ENCODE measurements at places on chromosomes 16 and 17.

DNA sequence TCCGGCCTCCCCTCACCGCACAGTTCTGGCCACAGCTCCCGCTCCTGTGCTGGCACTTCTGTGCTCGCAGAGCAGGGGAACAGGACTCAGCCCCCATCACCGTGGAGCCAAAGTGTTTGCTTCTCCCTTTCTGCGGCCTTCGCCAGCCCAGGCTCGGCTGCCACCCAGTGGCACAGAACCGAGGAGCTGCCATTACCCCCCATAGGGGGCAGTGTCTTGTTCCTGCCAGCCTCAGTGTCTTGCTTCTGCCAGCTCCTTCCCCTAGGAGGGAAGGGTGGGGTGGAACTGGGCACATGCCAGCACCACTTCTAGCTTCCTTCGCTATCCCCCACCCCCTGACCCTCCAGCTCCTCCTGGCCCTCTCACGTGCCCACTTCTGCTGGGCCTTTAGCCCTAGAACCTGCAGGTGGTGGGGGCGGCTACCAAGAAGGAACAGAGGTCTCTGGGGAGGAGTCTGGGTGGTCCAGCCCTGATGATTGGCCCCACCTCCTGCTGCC, 645 bp upstream of the ELMO3 start:
- peak; percentile 84 for DNase-seq

DNA sequence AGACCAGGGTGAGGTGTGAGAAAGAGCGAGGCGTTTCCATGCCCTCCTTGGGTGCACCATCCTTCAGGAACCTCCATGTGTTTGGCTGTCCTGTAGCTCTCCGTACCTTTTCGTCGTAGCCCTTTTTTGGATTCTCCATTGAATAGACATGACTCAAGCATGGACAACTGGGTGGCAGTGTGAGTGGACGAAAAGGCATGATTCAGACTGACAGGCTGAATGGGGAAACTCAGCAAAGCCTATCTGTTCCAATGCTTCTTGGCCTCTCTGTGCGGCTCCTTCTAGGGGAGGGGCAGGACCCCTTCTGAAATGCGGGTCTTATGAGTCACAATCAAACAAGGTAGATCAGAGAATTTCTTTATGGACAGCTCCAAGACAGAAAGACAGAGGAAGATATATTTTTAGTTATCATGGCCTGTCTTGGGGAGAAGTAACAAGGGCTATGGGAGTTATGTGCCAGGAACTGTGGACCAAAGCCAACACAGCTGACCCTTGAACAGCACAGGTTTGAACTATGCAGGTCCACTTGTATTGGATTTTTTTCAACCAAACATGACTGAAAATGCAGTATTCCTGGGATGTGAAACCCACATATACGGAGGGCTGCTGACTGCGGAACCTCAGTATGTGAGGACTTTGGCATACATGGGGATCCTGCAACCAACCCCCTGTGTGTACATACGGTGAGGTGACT, 22.9 kb downstream of the ADORA2B start:
- DNase-seq = no peak

GRCh38 chr17:4156750-4157381, 13.9 kb downstream of the CYB5D2 start:
- DNase-seq = peak; percentile 84

- peak; percentile 76 for DNase-seq
Observed at GRCh38 chr16:27600381-27600780, 50.4 kb downstream of the KATNIP start.

GRCh38 chr16:61233713-61234112, 802.5 kb downstream of the CDH8 start:
- DNase-seq = no peak

- peak; percentile 50 for DNase-seq
Observed at GRCh38 chr17:82172486-82173160, 40.0 kb downstream of the CCDC57 start.

DNA sequence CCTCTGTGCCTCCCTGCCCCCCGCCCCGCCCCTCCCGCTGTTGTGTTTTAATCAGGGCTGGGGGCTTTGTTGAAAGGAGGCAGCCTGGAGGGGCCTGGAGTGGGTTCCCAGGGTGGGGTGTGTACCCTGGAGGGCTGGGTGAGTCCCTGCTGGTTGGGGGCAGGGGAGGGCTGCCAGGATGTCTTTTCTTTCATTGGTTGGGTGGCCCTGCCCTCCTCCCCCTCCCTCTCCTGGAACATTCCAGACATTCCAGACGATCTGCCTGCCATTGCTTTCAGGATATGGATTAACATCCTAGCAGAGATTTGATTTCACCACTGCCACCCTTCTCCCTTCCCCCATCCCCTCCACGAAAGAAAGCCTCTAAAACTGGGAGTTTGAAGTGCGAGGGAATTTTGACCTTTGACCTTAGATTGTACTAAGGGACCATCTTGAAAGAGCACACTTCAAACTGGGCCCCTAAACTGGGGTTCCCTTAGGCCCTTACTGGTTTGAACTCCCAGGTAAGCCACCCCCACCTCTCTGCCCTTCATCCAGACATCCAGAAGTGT, 25.3 kb downstream of the IGF2BP1 start:
- DNase-seq = peak; percentile 98

- no peak for DNase-seq
Observed at GRCh38 chr17:46773676-46774075, 44.8 kb downstream of the WNT3 start.

DNA sequence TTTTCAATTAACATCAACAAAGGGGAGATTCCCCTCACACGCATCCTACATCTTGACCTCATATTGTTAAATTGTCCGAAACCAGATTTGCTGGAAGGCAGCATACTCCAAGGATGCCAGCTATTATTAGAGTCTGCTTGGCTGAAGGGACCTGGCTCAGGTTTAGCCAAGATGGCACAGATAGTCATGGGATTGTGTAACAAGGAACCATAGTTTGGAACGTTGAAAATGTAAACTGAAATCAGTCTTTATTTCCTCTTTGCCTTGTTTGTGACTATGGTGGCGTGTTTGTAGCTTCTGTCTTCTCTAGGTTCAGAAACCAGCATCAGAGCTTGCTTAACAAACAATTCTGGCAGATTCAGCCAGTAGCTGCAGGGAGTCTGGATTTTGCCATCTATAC, 5.9 kb downstream of the ARSG start:
- no peak for DNase-seq

DNA sequence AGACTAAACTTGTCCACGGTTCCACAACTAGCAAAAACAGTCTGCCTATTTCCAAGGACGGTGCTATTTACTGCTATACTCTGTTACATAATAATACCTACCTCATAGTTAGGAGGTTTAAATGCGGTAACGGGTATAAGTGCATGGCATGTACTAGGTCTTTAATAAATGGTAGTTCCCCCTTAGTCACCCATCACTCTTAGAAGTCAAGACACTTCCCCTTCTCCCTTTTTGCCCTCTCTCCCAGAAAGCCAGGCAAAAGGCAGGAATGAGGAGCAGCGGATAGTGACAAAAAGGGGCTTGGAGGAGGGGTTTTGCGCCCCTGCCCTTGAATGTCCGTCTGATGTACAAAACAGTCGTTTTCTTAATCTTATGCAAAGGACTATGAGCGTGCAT, 1.1 kb upstream of the LSM12 start:
- peak; percentile 46 for DNase-seq

GRCh38 chr17:59899099-59899498, 6.2 kb downstream of the RPS6KB1 start:
- DNase-seq = no peak

- peak; percentile 76 for DNase-seq
Observed at GRCh38 chr16:86567701-86568581, 1.3 kb downstream of the FOXC2 start.

- peak; percentile 78 for DNase-seq
Observed at GRCh38 chr16:66899945-66900710, 18.6 kb downstream of the CDH16 start.

DNA sequence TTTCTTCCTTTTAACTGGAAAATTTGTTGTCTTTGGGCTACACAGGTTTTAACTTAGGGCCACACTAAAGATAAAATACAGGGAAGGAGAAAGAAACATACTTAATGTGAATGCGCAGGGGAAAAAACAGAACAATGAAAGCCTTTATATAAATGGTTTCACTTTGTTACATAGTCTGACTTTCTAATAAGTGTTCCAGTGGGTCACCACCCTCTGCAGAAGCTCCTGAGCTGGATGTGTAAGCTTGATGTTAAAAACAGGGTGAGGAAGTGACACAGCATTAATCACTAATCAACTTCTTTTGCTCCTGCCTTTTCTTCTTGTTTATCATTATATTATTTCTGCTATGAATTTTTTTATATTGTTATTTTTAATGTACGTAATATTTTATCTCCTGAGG, 445.6 kb upstream of the CA10 start:
- DNase-seq = no peak

DNA sequence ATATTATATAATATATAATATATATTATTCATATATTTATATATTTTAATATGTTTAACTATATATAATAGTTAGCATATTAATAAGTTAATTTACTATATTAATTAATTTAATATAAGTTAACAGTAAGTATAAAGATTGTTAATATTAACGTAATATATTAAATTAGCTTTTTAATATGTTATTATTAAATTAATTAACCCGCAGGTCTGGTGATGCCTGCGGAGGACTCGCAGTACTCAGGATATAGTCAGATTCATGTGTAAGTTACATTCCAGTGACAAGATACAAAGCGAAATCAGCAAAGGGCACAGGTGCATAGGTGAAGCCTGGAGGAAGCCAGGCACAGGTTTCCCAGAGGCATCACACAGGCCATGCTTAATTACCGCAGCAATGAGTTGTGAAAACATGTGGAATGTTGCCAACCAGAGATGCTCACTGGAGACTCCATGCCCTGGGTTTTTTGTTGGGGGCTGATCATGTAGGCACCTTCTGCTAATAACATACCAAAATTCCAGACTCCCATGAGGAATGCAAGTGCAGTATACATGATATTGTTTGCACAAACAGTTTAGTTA, 130.4 kb upstream of the MPHOSPH6 start:
- no peak for DNase-seq

GRCh38 chr17:51650202-51650601, 389.9 kb downstream of the UTP18 start:
- no peak for DNase-seq

- DNase-seq = peak; percentile 92
Observed at GRCh38 chr16:66751303-66751991, at the start of gene DYNC1LI2. Gene DYNC1LI2 (minus strand): TSS chr16:66751609. CDS start chr16:66751591, 18 bp downstream.

GRCh38 chr17:48100591-48101011, 677 bp downstream of the CBX1 start:
- peak; percentile 94 for DNase-seq

Measured in endodermal cell (in vitro differentiated cells).